ENCODE measurements at places on chromosomes 11 and 22.

- no peak for DNase-seq
Measured at GRCh38 chr11:62324731-62325556, 12.3 kb upstream of the ASRGL1 start.

GRCh38 chr11:112285841-112286311, 25.2 kb upstream of the PLET1 start:
- no peak for DNase-seq

DNA sequence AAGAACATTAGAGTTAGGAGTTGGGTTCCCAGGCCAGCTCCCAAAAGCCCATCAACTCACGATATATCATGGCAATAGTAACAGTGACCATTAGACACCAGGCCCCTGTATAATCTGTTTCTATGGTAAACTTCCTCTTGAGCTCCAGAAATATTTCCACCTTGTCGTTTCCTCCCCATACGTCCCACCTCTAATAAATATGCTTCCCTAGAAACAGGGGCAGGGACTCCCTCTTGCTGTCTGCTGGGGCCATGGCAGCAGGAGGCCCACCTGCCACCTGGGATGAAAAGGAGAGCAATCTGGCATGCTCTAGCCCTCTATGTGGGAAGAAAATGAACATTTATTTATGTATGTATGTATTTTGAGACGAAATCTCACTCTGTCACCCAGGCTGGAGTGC, 32.2 kb upstream of the AMOTL1 start:
- no peak for DNase-seq

DNA sequence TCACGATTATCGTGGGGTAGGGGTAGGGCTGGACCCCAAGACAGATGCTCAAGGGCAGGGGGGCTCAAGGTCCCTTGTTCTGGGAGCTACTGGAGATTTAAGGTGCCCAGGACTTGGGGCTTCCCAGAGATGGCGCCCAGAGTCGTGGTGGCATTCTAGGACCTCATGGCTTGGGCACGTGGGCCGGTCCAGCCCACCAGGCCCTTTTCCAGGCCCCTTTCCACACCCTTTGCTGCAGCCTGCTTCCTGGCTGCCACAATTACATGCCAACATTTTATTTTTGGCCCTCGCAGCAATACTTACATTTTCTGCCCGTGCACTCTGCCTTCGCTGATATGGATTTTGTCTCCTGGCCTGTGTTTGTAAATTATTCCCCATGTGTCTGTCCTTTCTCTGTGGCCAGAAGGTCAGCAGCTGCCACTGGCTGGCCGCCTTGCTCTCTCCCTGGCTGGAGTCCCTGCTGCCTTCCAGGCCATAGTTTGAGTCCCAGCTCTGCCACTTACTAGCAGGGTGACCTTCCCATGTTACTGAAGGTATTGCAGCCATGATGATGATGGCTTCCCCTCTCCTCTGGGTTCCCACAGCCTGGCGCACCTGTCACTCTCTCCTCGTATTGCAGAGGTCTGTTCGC, 11.2 kb downstream of the MB start:
- DNase-seq: peak; percentile 72

DNA sequence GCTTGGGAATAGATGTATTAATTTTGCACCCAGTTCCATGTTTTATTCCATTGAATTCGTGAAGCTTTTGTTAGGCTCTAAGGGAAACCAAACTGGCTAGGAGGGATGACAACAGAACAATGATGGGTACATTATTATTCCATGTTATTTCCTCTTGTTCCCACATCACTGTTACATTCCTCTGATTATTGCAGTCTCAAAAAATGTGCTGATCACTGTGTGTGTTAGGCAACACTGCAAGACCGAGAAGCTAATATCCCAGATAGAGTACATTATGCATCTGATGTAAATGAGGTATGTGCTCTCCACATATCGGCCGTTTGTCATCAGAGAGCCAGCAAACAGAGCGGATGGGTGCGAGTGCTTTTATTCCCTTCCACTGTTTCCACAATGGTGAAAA, 327.9 kb downstream of the SOX6 start:
- DNase-seq: no peak
